Osteocyte (in vitro differentiated cells): ENCODE measurements at places on chromosomes 5 and 9. TPM values are rescaled to one million over a fixed set of nuclear protein-coding genes. Genes with fewer than 3 reads are reported as not detected.

The RBM18 gene
- total RNA-seq, result 23.2 and 24.2 TPM in 2 replicates

The DRD1 gene
- total RNA-seq, result not detected in 2 replicates

The C5orf63 gene
- total RNA-seq, result 0.08 and 0.24 TPM in 2 replicates

The CAVIN4 gene
- 1.1 and 1.6 TPM in 2 replicates for total RNA-seq

The SHISAL2B gene
- total RNA-seq, result not detected in 2 replicates

The AGGF1 gene
- 22.7 and 23.7 TPM in 2 replicates for total RNA-seq

DNA sequence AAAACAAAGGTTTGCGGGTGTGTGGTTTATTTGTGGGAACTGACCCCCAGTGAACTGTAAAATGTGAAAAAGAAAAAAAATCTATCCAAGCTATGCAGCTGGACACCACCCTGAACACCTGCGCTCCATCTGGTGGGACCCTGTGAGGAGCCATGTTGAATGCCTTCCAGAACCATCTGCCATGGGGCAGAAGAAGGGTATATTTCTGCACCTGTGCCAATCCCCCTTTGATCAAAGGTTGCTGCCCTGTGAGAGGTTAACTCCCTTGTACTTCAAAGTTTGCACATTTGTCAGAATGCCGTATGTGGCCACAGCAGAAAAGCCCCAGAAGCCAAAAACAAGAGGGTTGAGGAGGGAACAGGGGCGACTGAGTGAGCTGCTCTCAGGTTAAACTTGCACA lies 148.5 kb upstream of the ALDH1B1 start:
- H3K27ac ChIP-seq, result no peak overlapping the region
- H3K27me3 ChIP-seq, result peaks cover 32% of the 10 kb centered on the region
- no peaks in the 10 kb centered on the region for H3K36me3 ChIP-seq
- no peaks in the 10 kb centered on the region for H3K4me1 ChIP-seq

DNA sequence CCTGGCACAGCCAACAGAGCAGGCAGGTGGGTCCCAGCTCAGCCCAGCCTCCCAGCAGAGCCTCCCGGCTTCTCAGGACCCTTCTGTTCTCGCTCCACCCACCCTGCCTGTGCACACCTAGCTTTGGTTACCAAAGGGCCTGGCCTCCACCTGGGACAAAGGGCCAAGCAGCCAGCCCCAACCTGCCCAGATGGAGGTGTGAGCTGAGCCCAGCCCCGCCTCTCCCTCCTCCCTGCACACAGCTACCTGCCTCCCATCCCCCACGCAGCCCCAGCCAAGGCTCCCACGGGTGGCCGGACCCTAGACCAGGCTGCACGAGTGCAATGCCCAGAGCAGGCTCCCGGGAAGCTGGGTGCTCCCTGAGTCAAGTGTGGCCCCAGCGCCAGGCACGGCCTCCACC lies 5.6 kb downstream of the TPRN start:
- no peak for DNase-seq
- peaks cover 7% of the 10 kb centered on the region for H3K36me3 ChIP-seq
- no peak overlapping the region for H3K27ac ChIP-seq
- no peaks in the 10 kb centered on the region for H3K27me3 ChIP-seq
- peaks cover 24% of the 10 kb centered on the region for H3K4me1 ChIP-seq

DNA sequence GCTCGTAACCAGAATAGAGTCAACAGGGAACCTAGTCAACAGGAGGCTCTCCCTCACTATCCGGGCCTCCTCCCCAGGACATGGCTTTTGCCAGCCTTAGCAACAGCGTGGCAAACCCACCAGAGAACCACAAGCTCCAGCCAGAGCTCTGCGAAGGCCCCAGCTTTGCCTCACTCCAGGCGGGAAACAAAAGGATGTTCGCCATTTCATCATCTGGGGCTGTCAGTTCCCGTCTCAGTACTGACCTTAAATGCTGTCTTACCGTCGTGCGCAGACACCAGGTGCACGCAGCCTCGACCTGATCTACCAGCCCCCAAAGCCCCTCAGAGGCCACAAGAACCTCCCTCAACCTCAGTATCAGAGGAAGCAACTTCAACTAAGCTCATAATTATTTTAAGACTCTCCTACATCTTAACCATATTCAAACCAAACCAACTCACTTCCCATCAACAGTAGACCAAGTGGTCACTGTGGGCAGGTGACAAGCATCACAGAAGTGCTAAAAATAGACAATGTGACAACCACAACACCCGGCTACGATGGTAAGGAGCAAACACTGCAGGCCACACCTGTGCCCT lies 71.4 kb downstream of the SEMA4D start:
- H3K4me3 ChIP-seq, result no peak overlapping the region
- no peaks in the 10 kb centered on the region for H3K36me3 ChIP-seq
- DNase-seq, result no peak
- no peak overlapping the region for H3K27ac ChIP-seq
- H3K4me1 ChIP-seq, result no peaks in the 10 kb centered on the region

DNA sequence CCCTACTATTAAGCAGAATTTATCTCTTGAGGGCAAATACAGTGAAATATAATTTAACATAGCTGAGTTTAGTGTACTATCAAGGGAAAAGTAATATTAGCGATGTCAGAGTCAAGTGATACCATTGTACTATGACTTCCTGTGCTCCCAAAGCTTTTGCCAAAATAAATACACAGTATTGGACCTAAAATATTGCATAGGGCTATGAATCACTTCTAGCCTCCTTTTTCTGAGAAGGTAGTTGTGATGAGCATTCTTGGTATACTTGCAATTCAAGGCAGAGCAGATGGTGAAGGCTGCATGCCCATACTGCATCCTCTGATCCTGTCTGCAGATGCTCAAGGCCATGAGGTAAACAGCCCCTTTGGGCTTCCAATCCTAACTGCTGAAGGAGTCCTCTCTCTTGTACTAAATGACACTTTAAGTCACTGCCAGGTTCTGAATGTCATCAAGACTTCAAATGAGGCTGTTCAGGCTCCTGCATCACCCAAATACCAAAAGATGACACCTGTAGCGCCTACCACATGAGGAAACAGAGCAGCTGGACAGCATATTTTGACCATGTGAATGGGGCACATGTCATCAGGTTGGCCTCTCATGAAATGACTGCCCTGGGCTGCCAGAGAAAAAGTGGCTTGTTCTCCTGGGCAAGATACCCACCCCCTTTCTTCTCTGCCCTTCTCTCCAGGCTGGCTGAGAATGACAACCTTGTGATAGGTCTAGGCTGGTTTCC lies 29.7 kb upstream of the PPP2CA start:
- no peak overlapping the region for H3K27ac ChIP-seq
- no peaks in the 10 kb centered on the region for H3K36me3 ChIP-seq
- H3K27me3 ChIP-seq, result no peaks in the 10 kb centered on the region

GRCh38 chr9:8088477-8088876 lies 288.9 kb upstream of the DMAC1 start:
- H3K4me1 ChIP-seq, result no peaks in the 10 kb centered on the region
- H3K4me3 ChIP-seq, result no peak overlapping the region
- H3K36me3 ChIP-seq, result no peaks in the 10 kb centered on the region

- no peak for DNase-seq
- H3K4me3 ChIP-seq, result no peak overlapping the region
- H3K27ac ChIP-seq, result no peak overlapping the region
- H3K27me3 ChIP-seq, result peaks cover 50% of the 10 kb centered on the region
- no peaks in the 10 kb centered on the region for H3K36me3 ChIP-seq
- H3K4me1 ChIP-seq, result no peaks in the 10 kb centered on the region
Measured at GRCh38 chr5:139803978-139804377, 8.4 kb downstream of the PSD2 start.

GRCh38 chr9:136007934-136008692 lies 46.9 kb upstream of the UBAC1 start:
- peaks cover 53% of the 10 kb centered on the region for H3K4me1 ChIP-seq
- peaks cover 5% of the 10 kb centered on the region for H3K36me3 ChIP-seq
- H3K4me3 ChIP-seq, result no peak overlapping the region

- H3K27ac ChIP-seq, result no peak overlapping the region
- peaks cover 16% of the 10 kb centered on the region for H3K4me1 ChIP-seq
- H3K36me3 ChIP-seq, result no peaks in the 10 kb centered on the region
- no peak for DNase-seq
- H3K4me3 ChIP-seq, result no peak overlapping the region
Measured at GRCh38 chr9:133689151-133689763, 48.9 kb downstream of the SARDH start.
